ENCODE measurements at places on chromosomes 2 and 18.

DNA sequence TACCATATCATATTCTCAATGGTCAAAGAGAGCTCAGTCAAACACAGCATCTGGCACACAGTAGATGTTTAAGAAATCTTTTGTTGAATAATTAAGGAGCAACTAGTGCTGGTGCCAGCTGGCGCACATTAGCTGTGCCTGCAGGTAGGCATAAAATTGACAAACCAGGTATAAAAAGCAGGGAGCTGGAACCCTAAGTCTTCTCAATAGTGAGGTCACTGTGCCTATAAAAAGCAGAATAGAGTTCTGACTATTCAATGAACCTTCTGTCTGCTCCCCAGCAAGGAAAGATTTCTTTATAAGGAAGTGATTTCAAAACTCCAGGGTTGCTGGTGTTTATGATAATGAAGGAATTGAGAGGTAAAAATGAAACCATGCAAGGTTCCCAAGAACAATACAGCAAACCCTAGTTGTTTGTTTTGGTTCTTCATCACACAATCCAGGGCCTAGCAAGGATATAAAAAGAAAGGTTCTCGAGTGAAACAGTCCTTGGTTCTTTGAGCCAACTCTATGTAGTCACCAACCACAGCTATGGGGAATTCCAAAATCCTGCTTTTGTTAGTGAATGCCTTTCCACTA is 76.1 kb downstream of the THADA start:
- no peak for DNase-seq

DNA sequence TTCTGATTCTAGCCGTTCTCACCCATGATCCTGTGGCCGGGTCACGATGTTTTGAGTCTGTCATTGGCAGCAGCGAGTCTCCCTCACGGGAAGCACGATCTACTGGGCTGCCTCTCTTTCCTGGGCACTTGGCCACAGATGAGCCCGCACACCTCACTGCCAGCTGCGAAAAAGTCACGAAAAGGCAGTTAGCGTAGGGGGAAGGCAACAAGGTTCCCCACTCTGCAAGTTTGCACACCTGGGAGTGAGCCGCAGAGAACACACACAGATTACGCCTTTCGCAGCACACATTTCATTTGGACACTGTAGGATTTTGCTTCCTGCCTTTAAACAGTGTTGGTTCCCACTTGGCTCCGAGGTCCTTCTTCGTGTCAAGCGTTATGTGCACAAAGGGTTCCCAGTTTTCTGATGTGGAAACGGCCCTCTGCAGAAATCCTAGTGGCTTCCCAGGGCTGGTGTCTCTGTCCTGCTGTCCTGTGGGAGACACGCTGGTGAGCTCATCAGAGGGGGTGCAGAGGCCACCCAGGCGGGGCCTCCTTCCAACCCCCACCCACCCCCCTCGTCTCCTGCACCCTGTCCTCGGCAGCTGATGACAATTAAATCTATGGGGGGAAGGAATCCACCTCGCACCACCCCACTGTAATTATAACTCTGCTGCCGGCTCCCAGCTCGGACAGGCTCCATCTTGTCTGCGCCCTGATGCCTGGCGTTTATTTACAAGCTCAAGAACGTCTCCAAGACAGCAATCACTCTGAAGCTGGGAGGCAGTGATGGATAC is 157.3 kb upstream of the SALL3 start:
- DNase-seq = no peak

DNA sequence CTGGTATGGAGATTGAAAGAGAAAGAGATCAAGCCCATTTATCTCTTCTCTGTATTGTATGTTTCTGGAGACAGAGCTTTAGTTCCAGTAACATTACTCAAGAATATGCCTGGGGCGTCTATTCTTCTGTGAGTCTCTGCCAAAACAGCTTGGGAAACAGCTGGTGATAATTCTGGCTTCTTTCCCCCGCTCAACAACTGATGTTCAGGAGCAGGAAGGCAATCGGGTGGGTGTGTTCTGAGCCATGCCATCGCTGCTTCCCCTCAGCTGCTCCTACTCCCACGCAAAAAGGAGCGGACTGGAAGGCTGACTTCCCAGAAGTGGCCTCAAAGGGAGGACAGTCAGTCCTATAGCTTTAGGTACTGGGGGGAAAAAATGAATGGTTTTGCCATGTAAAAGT is 695.1 kb downstream of the PLCL1 start:
- DNase-seq = no peak

DNA sequence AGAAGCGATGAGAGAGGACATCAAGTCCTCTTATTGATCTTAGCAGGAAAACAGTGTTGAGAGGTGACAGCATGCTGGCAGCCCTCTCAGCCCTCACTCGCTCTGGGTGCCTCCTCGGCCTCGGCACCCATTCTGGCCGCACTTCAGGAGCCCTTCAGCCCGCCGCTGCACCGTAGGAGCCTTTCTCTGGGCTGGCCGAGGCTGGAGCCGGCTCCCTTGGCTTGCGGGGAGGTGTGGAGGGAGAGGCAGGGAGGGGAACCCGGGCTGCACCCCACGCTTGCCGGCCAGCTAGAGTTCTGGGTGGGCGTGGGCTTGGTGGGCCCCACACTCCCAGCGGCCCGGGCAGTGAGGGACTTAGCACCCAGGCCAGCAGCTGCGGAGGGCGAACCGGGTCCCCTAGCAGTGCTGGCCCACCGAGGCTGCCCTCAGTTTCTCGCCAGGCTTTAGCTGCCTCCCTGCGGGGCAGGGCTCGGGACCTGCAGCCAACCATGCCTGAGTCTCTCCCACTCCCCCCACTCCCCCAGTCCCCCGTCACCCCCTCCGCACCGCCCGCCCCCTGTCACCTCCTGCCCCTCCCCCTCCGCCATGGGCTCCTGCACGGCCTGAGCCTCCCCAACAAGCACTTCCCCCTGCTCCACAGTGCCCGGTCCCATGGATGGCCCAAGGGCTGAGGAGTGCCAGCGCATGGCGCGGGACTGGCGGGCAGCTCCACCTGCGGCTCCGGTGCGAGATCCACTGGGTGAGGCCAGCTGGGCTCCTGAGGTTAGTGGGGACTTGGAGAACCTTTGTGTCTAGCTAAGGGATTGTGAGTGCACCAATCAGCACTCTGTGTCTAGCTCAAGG is 8.4 kb downstream of the FAP start:
- no peak for DNase-seq

- no peak for DNase-seq
Measured at GRCh38 chr2:215410932-215411285, 25.0 kb downstream of the FN1 start.

DNA sequence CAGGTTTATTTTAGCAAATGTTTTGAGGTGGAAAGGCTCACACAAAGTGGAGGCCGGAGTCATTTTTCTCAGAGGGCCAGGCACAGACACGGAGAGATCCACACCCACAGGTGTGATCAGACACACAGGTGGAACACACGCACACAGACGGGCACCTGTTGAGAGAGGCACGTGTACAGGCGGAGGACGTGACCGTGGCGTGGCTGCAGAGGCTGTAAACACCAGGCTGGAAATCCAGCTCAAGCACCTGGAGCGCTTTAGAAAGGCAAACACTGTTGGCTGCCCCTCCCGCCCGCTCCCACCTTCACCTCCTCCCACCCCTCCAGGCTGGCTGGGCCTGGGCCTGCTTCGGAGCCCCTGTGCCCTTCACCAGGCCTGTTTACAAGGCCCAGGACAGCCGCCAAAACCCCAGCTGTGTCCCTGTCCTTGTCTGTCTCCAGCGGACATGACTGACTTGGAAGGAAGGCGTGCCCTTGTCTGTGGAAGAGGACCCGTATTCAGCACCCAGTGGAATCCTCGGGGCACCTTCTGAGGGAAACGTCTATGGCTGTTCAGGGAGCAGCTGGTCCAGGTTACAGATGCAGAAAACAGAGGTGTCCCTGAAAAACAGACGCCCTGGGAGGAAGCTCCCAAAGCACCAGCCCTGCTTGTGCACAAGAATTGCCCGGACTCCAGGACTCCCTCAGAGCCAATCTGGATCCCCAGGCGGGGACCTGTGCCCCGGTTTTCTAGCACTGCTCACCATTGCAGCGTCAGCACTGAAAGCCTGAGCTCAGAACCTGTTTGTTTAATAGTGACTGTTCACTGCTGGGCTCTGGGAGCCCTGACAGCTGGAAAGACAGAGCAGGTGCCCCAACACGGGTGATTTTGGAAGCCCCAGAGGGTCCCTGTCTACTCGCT is 134.3 kb upstream of the HAAO start:
- DNase-seq = peak; percentile 69

DNA sequence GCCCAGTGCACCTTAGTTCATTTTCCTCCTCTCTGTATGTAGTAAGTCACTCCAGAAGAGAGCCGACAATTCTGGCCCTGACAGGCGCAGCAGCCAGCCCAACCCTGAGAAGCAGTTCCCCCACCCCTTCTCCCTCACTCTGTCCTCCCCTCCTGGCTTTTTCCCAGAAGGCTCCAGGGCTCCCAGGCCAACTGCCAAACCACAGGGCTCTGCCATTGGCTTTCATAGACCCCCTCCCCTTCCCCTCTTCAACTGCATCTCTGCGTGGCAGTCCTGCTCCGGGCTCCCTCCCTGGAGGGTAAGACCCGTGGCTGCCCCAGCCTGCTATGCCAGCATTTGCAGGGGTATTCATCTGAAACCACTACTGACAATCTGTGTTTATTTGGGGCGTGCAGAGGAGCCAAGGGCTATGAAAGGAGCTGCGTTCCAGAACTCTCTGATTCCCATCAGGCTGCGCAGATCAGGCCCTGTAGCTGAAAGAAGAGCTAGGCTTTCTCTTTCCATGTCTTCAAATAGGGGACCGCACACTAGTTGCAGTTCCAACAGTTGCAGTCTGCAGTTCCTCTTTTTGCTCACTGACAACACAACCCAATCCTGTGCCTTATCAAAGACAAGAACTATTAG is 388.6 kb upstream of the TNP1 start:
- DNase-seq = peak; percentile 56

DNA sequence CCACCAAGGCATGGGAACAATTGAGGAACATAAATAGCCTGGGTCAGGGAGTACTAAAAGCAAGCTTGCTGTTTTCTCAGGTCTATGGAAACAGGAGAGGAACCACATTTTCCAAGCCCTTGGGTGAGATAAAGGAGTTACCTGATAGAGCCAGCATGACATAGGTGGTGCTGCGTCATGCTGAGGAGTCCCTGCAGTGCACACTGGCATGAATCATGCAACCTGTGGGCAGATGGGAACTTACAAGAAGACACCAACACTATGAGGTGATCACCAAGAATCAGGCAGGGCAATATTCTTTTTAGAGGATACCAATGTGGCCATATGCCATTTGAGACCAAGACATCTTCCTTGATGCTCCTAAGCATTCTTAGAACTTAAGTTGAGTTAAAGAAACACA is 531.8 kb downstream of the ZEB2 start:
- DNase-seq = no peak

DNA sequence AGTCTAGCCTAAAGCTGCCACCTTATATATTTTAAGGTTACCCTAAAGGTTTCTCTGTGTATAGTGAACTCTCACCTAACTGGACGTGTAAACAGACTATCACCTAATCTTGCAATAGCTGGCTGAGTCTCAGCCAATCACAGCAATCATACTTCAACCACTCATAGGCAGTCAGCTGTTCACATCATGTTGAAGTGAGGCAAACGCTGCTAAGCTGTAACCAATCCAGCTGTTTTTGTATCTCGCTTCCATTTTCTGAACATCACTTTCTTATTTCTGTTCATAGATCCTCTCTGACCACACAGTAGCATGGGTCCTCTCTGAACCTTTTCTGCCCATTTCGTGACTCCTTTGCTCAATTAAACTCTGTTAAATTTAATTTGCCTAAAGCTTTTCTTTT is 468.2 kb upstream of the POU3F3 start:
- DNase-seq = no peak

GRCh38 chr2:56224316-56224715 is 40.5 kb downstream of the CCDC85A start:
- no peak for DNase-seq

- DNase-seq = no peak
Measured at GRCh38 chr2:84450288-84451227, 8.5 kb downstream of the SUCLG1 start.

DNA sequence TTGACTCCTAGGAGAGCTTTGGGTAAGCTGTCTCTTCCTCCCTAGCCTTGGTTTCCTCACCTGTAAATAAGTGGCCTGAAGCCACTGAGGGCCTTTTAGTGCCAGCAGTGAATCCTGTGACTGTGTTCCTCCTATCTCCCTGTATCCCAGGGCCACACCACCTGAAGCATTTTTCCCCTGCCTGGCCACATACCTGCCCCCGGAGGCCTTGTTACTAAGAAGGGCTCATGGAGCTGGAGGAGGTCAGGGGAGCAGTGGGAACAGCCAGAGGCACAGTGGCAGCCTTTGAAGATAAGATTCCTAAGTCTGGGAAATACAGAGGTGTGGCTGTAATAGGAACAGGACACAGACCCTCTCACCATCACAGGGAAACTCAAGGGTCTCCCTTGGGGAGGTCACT is 162.4 kb downstream of the SMAD7 start:
- DNase-seq = no peak

GRCh38 chr2:11411768-11412448 is 54.1 kb downstream of the E2F6 start:
- peak; percentile 85 for DNase-seq

DNA sequence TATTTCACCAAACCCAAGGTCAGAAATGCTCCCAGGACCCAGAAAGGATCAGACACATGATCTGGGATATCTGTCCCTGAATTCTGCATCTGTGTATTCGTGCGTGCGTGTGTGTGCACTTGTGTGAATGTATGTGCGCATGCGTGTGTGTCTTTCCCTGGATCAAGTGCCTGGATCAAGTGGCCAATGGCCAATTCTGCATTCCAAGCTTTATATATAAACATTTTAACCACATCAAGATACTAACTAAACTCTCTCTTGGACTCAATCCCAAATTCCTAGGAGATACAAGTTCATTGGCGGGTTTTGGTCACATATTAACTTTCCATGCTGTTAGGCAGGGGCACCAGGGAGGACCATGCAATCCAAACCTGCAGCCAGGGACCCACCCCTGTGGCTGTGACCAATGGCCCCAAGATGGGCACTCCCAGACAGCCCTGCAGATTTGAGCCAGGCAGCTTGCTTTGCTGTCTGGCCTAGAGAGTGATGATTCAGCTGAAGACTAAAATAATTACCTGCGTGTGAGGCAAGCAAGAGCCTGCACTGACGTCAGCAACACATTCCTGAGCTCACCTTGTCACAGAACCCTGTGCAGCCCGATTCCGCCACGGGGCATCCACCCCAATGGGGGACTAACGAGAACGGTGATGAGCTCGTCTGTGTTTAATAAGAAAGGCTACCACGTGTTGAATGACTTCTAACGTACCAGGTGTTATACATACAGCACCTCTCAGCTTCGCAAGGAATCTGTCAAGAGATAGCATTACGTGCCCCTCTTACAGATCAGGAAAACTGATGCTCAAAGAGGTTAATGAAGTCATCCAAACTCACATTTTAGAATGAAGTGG is 45.3 kb upstream of the ROCK2 start:
- peak; percentile 76 for DNase-seq

GRCh38 chr2:174972924-174973323 is 32.3 kb downstream of the CHN1 start:
- no peak for DNase-seq

DNA sequence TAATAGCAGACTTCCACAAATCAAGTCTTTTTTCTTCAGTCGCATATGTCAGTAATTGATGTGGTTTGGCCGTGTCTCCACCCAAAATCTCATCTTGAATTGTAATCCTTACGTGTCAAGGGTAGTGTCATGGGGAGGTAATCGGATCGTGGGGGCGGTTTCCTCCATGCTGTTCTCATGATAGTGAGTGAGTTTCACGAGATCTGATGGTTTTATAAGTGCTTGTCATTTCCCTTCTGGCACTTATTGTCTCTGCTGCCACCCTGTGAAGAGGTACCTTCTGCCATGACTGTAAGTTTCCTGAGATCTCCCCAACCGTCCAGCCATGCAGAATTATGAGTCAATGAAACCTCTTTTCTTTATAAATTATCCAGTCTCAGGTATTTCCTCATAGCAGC is 478.8 kb downstream of the PTPRM start:
- no peak for DNase-seq

All from mucosa of descending colon (tissue), 3 donors.